Fibroblast of mammary gland (primary cell): ENCODE measurements at places on chromosomes 6 and 20.
A peak's percentile ranks its signal among the peaks of the same experiment; 100 is the strongest.

GRCh38 chr20:1392693-1393506 lies at the start of gene FKBP1A:
TSS of gene FKBP1A (minus strand) at chr20:1393054. CDS start at chr20:1392998, 56 bp downstream.
- DNase-seq, result peak; percentile 86

GRCh38 chr6:70130865-70131264 lies 172.0 kb downstream of the COL9A1 start:
- no peak for DNase-seq

DNA sequence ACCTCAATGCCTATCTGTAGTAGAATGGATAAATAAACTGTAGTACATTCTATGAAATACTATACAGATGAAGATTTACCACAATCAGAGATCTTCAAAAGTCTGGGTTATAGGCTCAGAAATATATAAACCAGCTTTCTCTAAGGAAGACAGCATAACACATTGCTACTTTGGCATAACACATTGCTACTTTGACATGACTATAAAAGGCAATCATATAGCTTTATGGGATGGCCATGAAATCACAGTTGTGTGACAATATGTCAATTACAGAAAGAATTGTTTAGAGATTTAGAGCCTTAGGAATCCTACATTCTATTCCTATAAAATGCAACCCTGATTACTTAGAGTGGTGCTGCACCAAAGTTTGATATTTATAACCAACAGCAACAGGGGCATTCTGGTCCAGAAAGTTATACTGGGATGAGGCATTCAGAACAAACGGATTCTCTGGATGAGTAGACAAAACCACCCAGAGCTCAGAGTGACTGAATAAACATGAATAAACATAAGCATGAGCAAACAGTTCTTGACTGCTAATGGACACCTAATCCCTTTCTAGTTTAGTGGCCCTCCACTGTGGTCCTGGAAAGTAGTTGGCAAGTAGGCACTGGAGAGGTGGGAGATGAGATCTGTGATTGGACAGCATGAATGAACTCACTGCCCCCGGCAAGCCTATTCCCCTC lies 12.0 kb downstream of the TTI1 start:
- peak; percentile 36 for DNase-seq

- DNase-seq, result no peak
Measured at GRCh38 chr6:91691449-91691848, 1104.6 kb upstream of the MAP3K7 start.

GRCh38 chr6:12813321-12813720 lies 96.8 kb downstream of the PHACTR1 start:
- DNase-seq, result peak; percentile 38

DNA sequence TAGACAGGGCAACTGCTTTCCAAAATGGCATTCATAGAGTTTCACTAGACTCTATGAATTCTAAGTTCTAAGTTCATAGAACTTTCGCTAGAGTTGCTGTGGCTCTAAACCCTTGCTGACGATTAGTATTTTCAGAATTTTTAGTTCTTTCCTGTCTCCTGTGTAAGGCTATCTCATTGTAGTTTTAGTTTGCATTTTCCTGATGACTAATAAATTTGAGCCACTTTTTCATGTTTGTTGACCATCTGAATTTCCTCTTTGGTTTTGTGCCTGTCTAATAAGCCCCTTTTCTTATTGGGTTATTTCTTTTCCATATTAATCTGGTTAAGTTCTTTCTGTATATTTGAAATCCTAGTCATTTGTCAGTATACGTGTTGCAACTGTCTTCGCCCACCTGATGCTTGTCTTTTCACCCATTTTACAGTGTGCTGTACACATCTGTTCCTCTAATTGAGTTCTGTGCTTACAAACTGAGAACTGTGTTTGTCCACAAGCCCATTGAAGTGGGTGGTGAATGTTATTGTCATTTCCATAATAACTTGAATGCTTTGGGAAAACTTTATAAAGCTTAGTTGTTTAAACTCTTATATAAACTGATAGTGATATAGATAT lies 177.7 kb upstream of the CDYL start:
- no peak for DNase-seq

DNA sequence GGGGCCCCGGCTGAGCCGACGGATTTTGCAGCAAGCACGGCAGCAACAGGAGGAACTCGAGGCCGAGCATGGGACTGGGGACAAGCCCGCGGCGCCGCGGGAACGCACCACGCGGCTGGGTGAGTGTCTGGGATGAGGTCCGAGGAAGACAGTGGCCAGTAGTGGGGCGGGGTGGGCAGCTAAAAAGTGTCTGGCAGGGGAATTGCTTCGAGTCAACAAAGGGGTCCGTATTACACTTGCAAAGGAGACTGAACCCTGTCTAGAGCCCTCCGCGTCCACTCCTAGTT lies 356 bp downstream of the BYSL start:
- DNase-seq, result no peak

DNA sequence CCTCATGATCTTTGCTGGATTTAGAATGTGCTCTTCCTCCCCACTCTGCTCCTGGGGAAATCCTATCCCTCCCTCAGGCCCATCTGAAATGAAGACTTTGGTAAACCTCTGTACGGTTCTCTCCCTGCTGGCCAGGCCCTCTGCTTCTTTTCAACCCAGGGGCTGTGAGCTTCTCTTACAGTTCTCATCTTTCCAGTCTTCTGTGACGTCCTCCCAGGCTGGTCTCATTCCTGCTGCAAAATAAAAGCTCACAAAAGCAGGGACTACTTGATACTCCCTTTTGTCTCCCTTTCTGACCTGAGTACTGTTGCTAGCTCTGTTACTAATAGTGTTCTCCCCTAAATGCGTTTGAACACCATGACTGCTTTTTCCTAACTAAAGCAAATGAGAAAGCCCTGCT lies 46.3 kb downstream of the UNC5CL start:
- no peak for DNase-seq

DNA sequence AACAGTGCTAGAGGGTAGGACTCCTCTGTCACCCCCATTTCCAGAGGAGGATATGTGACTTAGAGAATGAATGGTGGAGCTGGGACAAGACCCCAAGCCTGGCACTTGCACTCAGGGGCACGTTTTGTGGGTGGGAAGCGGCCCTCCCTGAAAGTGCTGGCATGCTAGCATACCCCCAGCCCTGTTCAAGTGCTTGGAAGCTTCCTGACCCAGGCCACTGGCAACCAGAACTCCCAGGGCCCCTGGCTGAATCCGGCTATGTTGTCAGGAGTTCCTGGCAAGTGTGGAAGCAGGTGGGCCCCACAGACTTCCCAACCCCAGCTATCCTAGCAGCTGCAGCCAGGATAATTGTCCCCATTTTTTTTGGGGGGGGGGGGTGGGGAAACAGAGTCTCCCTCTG lies 35.6 kb upstream of the TGM2 start:
- no peak for DNase-seq

DNA sequence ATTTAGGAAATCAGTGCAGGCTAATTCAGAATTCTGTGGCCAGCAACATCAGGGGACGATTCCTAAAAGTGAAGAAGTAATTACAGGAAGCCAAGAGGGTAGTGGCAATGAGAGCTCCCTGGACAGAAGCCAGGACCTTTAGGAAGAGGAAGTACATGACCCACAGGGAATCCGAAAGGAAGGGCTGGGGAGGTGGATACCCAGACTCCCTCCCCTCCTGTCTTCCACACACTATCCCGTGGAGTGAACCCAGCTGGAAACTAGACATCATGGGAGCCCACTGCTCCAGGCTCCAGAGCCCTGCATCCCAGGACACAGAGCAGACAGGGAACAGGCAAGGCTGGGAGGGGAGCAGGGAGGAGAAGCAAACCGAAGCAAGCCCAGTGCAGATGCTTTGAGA lies 83.0 kb downstream of the SNX5 start:
- no peak for DNase-seq

DNA sequence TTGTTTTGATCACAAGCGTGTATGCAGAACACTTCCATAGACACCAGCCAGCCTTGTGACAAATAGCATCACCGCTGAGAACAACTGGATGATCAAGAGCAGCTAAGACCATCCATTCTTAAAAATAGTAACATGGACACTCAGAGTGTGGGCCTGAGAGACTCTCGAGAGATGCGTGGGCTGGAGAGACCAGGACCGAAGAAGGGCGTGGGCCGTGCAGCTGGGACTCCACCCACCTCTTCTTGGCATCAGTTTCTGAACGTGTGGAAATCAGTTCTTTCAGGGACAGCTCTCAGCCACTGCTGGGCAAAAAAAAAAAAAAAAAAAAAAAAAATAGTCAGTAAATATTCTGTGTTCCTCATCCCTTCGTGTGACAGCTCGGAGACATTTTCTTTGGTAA lies 314.5 kb upstream of the CDH4 start:
- peak; percentile 4 for DNase-seq

DNA sequence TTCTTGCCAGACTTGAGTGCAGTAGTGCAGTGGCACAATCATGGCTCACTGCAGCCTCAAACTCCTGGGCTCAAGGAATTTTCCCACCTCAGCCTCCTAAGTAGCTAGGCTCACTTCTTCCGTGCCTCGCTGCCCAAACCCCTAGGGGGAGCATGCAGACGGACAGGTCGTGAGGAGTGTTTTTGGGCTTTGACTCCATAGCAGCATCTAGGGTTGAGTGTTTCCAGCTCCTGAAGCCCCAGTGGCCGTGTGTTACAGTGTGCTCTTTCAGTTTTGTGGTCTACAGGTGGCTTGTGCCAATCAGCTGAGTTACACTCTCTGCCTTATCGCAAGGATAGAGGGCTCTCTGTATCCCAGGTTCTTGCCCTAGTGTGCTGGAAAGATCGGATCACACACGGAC lies 33.4 kb downstream of the NCOA3 start:
- no peak for DNase-seq

GRCh38 chr6:49626811-49627210 lies 9.8 kb downstream of the RHAG start:
- DNase-seq, result no peak

- DNase-seq, result no peak
Measured at GRCh38 chr6:157885876-157886275, 62.8 kb downstream of the SNX9 start.

GRCh38 chr20:43996240-43996930 lies 81.7 kb downstream of the TOX2 start:
- DNase-seq, result no peak

DNA sequence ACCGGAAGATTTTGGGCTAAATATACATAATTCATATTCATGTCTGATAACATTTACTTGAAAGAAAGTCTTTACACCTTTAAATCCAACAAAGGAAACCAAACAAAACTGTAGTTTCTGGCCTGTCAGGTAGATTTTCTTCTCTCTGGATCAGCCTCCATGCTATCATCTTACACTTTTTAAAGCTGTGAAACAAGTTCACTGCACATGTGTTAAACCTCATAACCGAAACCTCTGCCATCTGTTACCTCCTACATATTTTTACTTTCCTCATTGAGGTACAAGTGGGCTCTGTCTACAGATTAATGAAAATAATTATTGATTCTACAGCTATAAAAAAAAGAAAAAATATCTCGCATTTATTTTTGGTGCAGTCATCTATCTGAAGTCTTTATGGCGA lies 149.9 kb downstream of the RALGAPA2 start:
- DNase-seq, result no peak

GRCh38 chr6:104700371-104701185 lies 159.1 kb downstream of the HACE1 start:
- DNase-seq, result no peak

DNA sequence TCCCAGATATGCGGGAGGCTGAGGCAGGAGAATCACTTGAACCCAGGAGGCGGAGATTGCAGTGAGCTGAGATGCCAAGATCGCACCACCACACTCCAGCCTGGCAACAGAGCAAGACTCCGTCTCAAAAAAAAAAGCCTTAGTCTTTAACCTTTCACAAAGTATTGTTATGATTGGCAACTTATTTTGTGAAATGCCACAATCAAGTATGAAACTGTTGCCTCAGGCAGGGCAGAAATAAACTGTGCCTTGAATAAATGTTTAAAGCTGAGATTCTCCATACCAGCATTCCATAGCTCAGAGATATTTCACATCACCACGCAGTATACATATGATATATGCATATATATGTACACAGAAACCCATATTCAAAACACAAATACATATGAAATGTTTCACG lies 120.1 kb upstream of the CCDC28A start:
- no peak for DNase-seq

- peak; percentile 58 for DNase-seq
Measured at GRCh38 chr6:82842721-82843120, 222.9 kb downstream of the UBE3D start.

GRCh38 chr20:11447371-11448100 lies 470.2 kb upstream of the BTBD3 start:
- no peak for DNase-seq

DNA sequence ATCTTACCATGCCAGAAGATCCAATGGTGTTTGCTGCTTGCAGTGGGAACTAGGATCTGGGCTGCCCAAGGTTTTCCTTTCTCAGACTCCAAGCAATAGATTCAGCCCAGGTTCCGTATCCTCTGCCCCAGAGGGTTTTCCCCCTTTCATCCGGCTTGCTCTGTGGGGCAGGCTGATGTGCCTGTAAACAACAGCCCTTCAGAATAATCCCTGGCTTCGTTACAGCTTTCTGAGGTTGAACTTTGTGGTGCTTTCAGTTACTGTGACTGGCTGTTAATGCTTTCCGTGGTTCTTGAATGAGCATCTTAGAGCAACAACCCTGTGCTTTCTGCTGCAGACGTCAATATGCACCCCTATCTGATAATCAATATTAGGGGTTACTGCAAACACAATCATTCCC lies 400.4 kb downstream of the BTBD3 start:
- no peak for DNase-seq

GRCh38 chr6:113742342-113742741 lies 114.8 kb upstream of the MARCKS start:
- no peak for DNase-seq

DNA sequence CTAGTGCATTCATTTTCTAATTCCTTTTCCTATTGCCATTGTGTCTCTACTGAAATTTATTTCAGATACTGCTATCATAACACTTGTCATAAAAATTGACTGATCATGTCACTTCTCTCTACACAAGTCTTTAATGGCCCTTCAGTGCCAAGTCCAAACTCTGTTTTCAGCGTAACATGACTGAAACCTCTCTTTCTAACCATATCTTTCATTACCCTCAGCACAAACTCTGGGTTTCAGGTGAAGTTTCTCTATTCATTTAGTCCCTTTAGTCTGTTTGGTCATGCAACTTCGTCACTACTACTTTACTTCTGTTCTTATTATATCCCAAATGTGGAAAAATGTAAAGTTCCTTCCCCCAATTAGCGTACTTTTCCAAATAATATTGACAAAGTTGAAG lies 234.9 kb downstream of the OGFRL1 start:
- no peak for DNase-seq

- no peak for DNase-seq
Measured at GRCh38 chr6:140867336-140867735, 1265.4 kb upstream of the GJE1 start.

DNA sequence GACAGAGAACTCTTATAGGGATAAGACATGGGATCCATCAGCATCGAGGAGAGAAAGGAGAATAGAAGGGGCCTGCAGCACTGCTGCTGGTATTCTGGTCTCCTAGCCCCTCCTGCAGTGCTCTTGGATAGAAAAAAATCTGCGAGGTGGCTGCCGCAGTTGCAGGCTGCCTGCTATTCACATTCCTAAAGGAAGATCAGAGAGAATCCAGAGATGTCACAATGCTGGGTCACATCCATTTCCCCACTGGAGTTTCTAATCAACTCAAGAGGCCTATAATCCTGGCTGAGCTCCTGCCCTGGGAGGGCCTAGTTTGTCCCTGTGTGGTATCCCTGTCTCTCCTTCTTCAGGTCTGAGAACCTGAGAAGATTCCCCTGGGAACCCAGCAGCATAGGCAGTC lies 357.8 kb downstream of the MAFB start:
- DNase-seq, result no peak
